Vagina (tissue), 2 donors: ENCODE measurements at places on chromosomes 1 and 21.

GRCh38 chr1:106889583-106889982 is 166.9 kb upstream of the PRMT6 start:
- no peak for DNase-seq

DNA sequence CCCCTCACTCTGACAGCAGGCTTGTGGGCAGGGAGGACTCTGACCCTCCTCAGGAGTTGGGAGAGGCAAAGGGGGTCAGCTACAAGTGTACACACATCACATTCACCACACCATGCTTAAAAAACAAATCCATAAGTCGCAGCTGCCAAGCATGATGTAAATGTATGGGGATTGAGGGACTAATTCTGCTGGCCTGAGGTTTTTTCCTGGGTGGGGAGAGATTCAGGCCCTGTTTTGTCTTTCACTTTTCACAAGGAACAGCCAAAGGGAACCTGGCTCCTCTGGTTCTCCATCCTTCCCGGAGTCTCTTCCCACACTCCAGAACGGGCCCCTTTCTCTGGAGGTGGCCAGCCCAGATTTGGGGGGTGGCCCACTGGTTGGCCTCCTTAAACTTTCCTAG is 1.3 kb upstream of the MTARC2 start:
- DNase-seq = no peak

GRCh38 chr1:42081475-42081874 is 71.7 kb upstream of the GUCA2B start:
- DNase-seq = no peak

- DNase-seq = no peak
These were observed 19.3 kb upstream of the OTUD3 start for GRCh38 chr1:19862944-19863343.

- DNase-seq = no peak
These were observed 93.0 kb downstream of the ENAH start for GRCh38 chr1:225559902-225560301.

DNA sequence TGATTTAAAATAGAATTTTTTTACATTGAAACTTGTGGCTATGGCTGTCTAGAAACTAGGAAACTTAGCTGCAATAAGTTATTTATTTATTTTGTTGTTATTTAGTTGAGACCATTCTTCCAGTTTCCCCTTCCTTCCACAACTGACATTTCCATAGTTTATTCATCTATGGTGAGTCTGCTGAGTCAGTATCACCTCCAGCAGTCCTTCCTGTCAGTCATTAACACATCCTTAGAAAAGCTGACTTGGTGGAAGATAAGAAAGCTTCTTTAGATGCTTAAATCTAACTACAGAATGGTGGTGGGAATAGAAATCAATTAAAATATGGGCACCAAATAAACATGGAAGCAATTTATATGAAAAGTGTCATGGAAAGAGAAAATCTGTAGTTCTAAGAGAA is 714.0 kb downstream of the RWDD3 start:
- DNase-seq = no peak

- peak; percentile 90 for DNase-seq
These were observed 1.3 kb downstream of the GNG12 start for GRCh38 chr1:67831850-67832513.

- DNase-seq = no peak
These were observed 347.8 kb downstream of the DUSP10 start for GRCh38 chr1:221394011-221394544.

GRCh38 chr1:23875382-23875781 is 7.3 kb upstream of the FUCA1 start:
- DNase-seq = no peak

DNA sequence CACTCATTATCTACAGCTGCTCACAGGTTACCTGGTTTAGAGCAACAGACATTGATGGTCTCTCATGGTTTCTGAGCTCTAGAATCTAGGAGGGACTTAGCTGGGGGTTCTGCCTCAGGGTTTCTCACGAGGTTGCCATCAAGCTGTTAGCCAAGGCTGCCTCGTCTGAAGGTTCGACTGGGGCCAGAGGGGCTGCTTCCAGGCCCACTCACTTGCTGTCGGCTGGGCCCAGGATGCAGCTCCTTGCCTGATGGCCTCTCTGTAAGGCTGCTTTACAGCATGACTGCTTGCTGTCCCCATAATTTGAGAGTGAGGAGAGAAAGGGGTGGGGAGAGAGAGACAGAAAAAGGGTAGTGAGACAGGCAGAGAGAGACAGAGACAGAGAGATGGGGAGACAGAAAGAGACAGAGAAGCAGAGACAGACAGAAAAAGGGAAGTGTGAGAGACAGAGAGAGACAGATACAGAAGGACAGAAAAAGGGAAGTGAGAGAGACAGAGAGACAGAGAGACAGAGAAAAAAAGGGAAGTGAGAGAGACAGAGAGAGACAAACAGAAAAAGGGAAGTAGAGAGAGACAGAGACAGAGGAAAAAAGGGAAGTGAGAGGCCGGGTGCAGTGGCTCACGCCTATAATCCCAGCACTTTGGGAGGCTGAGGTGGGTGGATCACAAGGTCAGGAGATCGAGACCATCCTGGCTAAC is 106.8 kb upstream of the C1orf174 start:
- DNase-seq = peak; percentile 37

DNA sequence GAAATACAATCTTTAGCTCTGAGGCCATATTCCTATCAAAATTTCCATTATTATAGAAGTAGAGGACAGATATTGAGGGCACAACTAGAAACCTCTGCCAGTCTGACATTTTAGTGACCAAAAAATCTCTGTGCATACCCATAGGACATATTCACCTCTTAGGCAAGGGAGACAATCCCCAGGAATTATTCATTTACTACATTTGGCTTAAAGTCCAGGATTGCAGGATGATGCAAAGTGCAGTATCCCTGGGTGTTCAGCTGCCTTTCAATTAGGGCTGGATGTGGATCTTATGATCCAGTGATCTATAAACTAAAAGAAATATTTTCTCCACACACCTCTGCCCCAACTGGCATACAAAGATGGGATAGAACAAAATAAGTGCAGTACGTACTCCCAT is 50.9 kb downstream of the PTGS2 start:
- DNase-seq = no peak

GRCh38 chr1:17356387-17357026 is 15.5 kb upstream of the PADI6 start:
- DNase-seq = no peak

- DNase-seq = no peak
These were observed 15.6 kb downstream of the TNNT2 start for GRCh38 chr1:201361652-201362504.

DNA sequence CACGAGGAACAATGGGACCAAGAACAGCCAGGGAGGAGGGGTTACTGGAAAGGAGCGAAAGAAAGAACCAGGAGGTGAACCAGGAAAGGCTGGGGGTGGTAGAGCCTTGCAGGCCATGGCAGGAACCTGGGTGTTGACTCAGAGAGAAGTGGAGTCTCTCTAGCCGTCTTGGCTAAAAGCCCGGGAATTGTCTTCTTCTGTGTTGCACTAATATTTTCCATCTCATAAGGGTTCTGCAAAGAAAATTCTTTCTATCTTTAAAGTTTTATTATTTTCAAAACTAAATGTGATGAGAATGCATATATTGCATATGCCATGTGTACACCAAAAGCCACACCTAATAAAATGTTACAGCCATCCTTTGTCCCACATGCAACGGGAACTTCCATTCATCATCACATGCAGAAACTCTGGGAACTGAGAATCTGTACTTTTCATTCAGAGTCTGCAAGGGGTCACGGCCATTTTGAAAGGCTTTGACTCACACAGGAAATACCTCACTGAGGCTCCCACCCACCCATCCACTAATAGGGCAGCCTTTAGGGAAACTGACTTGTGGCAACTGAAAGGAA is 38.0 kb downstream of the ERG start:
- no peak for DNase-seq

- no peak for DNase-seq
These were observed 13.4 kb downstream of the SPOCD1 start for GRCh38 chr1:31802190-31803150.

- no peak for DNase-seq
These were observed 2204.3 kb downstream of the MRPL39 start for GRCh38 chr21:23402929-23403520.

GRCh38 chr21:14453339-14454015 is 70.5 kb upstream of the HSPA13 start:
- DNase-seq = no peak

- no peak for DNase-seq
These were observed 274.4 kb downstream of the RYR2 start for GRCh38 chr1:237316352-237316751.

DNA sequence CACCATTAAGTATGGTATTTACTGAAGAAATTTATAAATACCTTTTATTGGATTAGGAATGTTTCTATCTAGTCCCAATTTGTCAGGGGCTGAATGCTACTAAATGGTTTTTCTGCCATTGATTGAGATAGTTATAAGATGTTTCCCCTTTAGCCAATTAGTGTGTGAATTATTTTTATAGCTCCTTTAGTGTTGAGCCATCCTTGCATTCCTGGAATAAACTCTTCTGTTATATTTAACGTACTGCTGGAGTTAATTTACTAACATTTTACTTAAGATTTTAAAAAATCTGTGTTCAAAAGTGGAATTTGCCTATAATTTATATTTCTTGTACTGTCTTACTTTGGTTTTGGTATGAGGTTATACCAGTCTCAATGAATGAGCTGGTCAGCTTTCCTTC is 25.4 kb upstream of the LRRC3 start:
- no peak for DNase-seq

GRCh38 chr1:152043870-152044269 is 7.1 kb upstream of the S100A11 start:
- DNase-seq = no peak

DNA sequence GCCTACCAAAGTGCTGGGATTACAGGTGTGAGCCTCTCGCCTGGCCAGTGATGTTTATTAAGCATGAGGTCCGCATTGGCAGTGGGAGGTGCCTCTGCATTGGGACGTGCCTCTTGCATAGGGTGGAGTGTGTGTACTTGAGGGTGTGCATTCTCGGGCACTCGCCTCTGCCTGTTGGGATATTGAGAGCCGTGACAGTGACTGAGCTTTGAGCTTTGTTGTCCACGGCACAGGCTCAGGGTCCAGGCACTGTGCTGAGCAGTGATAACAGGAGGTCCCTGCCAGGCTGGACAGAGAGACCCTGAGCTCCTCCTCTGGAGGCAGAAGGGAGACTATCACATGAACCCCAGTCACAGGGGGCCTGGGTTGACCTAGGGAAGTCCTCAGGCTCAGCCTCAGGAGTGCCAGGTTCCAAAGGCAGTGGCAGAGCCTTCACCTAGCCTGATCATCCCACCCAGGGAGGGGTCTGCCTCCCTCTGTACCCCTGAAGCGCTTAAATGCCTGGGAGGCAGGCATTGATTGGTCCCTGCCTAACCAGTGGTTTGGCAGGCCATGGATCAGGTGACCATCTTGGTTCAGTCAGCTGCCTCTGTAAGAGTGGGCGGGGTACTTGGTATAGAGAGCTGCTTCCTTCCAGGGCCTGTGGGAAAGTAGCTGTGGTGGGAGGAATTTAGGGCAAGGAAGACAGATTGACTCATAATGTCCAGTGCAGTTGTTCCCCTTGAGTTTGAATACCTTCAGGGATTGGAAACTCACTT is 213.8 kb upstream of the TMEM51 start:
- DNase-seq = no peak

GRCh38 chr1:203351037-203351625 is at the start of gene FMOD:
FMOD (minus strand) TSS chr1:203351122; CDS start chr1:203348270, 2,852 bp downstream.
- DNase-seq = no peak

DNA sequence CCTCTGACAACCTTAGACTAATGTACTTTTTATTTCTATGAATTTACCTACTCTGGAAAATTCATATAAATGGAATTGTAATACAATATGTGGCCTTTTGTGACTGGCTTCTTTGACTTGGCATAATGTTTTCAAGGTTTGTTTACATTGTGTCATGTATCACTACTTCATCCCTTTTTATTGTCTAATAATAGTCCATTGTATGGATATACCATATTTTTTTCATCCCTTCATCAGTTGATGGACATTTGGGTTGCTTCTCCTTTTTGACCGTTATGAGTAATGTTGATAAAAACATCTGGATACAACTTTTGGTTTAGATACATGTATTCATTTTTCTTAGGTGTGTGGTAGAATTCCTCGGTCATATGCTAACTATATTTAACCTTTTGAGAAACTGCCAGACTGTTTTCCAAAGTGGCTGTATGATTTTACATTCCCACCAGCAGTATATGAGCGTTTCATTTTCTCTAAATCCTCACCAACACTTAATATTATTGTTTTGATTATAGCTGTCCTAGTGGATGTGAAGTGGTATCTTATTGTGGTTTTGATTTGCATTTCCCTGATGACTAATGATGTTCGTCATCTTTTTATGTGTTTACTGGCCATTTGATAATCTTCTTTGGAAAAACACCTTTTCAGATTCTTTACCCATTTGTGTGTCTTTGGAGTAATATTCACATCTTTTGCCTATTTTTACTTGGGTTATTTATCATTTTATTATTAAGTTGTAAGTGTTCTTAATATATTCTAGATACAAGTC is 3.5 kb downstream of the RO60 start:
- DNase-seq = no peak

DNA sequence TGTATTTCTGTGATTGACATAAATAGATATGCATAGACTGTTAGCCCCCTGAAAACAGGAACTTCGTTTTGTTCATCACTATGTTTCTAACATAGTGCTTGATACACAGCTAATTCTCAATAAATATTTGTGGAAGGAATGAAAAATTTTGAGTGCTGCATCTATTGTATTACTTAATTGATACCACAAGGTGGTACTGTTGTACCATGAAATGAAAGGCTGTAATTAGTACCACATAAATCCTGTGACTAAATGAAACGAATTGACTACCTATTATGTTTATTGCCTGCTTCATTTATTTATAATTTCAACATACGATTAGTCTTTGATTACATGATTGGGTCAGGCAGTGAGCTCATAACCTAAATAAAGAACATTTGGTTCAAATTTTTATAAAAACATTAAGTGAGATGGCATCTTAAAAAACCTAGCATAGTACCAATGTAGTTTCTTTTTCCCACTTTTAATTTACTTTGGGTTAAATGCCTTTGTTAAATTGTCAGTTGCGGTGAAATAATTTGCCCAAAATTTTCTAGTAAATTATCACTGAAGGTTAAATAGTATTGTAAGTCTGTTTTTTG is 15.0 kb upstream of the TGFB2 start:
- no peak for DNase-seq

- DNase-seq = no peak
These were observed 100.9 kb upstream of the MARK1 start for GRCh38 chr1:220426989-220427388.

GRCh38 chr1:209585197-209585596 is 1.7 kb downstream of the CAMK1G start:
- DNase-seq = no peak

DNA sequence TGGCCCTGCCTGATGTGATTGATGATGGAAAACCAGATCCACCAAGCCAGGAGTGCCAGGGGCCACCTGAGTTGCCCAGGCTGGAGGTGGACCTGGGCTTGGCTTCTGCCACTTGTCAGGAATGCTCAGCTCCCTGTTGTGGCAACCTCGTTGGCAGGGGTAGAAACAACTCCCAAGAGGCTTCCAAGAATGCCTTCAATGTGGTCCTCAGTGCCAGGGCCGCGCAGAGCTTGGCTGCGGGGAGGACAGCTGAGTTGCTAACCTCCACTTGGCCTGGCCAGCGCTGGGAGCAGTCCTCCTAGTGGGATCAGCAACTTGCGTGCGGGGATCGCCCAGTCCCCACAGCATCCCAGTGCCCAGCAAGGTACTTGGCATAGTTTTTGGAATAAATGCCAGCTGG is 9.0 kb downstream of the MYOM3 start:
- no peak for DNase-seq

GRCh38 chr1:231597971-231598370 is 28.6 kb upstream of the DISC1 start:
- DNase-seq = no peak

- DNase-seq = peak; percentile 62
These were observed 71.9 kb downstream of the ADARB1 start for GRCh38 chr21:45146306-45146705.
